HFFc6 (cell line): ENCODE measurements at places on chromosomes 12 and 14.

DNA sequence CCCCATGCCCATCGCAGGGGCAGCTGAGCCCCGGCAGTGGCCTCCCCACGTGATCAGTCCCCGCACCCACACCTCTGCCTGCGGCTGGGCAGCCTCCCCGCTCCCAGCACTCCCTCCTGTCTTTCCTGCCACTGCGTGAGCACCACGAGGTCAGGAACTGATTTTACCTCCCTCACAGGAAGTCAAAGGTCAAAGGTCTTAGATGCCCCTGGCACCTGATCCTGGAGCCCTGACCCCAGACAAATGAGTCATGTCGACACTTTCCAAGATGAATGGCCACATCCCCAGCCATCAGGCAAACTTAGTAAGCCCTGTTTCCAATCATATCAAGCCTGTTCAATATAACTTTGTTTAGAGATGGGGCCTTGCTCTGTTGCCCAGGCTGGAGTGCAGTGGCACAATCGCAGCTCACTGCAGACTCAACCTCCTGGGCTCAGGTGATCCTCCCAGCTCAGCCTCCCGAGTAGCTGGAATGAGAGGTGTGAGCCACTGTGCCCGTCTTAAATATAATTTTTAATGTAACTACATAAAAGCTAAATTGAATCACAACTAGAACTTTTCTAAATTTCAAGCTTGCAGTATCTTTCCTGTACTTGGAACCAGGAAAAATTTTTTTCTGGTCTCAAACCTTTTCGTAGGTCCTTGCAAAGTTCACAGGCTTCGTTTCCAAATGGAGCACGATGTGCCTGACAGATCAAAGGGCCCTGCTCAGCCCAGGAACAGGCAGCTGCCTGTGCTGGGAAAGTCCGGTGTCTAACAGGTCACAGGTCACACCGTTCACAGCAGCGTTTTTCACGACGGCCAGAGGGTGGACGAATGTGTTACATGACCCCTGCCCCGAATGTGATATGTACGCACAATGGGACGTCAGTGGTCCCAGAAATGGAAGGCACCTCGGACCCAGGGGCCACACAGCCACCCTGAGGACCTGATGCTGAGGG, 1.9 kb downstream of the LRCOL1 start:
- DNase-seq: no peak

GRCh38 chr12:87405918-87406317, 623.3 kb downstream of the C12orf50 start:
- DNase-seq: no peak

DNA sequence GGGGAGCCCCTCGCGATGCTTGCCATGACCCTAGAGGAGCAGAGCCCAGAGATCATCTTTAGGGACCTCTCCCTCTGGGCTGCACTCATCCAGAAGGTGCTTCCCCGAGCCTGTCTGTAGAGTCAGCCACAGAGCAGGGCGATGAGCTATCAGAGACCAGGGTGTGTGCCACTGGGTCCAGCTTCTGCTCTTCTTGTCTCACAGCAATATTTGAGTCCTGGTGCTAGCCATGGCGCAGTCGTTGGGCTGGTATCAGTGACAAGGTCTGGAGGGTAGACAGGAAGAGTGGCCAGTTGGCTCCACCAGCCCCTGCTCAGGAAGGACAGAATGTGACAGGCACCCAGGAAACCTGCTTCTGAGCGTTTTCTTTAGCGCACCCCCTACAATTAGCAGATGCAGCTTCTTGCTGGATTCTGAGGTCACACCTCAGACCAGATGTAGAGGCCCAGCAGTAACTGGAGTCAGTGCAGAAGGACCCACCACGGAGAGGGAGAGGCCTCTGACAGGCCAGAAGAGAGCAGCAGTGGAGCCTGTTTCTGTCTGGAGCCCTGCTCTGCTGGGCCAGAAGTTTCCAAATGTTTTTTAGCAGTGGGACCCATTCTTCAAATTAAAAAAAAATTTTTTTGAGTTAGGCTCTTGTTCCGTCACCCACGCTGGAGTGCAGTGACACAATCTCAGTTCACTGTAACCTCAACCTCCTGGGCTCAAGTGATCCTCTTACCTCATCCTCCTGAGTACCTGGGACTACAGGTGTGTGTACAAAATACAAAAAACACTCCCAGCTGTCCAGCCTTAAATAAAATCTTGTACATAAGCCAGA, 23.7 kb downstream of the ANKRD9 start:
- DNase-seq: no peak

- no peak for DNase-seq
These were observed 74.5 kb downstream of the LRRC74A start for GRCh38 chr14:76900682-76901081.

- DNase-seq: no peak
These were observed 1.9 kb upstream of the BAZ2A start for GRCh38 chr12:56631790-56632700.

DNA sequence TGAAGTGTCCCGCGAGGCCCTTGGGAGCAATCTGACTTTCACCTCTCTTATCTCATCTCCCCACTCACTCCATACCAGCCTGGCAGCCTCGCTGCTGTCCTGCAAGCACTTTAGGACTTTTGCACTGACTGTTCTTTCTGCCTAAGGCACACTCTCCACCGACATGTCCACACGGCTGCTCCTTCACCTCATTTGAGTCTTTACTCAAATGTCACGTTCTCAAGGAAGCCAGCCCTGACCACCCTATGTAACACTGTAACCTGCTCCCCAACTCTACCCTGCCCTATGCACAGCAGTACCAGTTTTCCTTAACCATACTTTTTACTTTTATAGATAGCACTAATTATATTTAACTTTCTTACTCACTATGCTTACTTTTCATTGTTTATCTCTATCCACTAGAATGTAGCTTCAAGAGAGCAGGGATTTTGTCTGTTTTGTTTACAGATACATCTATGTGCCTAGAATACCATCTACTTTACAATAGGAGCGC, 32.0 kb downstream of the PRKD1 start:
- DNase-seq: no peak

- DNase-seq: peak; percentile 97
These were observed 141.6 kb downstream of the ITPR2 start for GRCh38 chr12:26691234-26691970.

- DNase-seq: no peak
These were observed 7.1 kb upstream of the ASCL1 start for GRCh38 chr12:102950107-102950949.

- DNase-seq: no peak
These were observed 113.1 kb upstream of the MYL2 start for GRCh38 chr12:111033281-111034082.

GRCh38 chr14:68495101-68496039, 297.5 kb downstream of the ZFP36L1 start:
- no peak for DNase-seq

DNA sequence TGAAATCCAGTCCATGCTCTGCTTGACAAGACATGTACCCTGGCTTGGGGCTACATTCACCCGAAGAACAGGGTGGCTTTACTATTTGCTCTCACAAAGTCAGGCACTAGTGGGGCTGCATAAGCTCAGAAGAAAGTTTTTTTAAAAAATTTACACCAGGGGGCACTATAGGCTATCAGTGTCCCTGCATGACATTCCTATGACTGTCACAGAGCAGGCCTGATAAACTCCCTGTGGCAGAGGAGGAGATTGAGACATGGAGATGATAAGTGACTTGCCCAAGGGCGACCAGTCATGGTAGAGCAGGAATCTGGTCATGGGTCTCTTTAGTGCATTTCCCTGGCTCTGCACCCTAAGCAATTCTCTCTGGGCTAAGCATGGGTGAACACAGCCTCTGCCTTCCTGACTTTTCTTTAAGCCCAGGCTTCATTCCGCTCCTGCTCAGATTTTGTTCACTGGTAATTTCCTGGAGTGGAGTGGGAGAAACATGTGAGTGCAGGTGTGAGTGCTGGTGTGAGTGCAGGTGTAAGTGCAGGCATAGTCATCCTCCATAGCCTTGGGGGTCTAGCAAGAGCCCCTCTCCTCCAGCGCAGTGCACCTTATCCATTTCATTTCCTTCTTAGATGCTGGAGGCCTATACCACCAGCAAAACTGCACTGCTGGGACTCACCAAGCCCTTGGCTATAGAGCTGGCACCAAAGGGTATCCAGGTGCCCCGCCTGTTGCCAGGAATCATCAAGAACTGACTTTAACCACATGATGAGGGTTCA, 91.6 kb downstream of the DHRS2 start:
- peak; percentile 69 for DNase-seq

DNA sequence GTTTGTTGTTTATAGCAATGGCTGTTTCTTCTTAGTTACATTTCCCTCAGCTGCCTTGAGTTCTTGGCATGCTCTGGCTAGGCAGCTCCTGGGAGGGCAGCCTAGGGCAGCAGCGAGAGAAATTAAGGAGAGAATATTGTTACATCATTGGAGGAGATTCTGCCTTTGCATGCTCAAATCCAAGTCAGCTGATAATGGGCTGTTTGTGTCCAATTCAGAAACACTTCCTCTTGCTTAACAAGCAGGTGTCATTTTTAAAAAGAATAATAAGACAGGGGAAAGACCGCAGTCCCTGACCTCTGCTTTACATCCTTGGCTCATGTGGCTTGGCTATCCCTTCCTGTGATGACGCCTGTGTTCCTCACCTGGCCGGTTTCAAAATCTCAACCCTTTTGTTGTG, 76.9 kb downstream of the ESR2 start:
- no peak for DNase-seq

DNA sequence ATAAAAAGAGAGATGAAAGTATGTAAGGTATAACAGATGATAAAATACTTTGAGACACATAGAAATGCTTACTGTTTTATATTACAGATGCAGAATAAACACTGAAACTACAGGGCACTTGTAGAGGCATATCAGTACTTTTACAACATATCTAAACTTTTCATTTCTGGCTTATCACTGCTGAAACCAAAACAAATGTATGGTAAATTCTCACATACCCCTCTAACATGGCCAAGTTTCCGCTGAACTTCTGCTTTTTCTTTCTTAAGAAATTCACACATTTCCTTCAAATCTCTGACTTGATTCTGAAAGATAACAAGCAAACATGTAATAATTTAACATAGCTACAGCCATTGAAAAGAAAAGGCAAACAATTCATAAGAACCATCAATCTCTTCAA, 33.3 kb upstream of the C12orf50 start:
- DNase-seq: no peak

DNA sequence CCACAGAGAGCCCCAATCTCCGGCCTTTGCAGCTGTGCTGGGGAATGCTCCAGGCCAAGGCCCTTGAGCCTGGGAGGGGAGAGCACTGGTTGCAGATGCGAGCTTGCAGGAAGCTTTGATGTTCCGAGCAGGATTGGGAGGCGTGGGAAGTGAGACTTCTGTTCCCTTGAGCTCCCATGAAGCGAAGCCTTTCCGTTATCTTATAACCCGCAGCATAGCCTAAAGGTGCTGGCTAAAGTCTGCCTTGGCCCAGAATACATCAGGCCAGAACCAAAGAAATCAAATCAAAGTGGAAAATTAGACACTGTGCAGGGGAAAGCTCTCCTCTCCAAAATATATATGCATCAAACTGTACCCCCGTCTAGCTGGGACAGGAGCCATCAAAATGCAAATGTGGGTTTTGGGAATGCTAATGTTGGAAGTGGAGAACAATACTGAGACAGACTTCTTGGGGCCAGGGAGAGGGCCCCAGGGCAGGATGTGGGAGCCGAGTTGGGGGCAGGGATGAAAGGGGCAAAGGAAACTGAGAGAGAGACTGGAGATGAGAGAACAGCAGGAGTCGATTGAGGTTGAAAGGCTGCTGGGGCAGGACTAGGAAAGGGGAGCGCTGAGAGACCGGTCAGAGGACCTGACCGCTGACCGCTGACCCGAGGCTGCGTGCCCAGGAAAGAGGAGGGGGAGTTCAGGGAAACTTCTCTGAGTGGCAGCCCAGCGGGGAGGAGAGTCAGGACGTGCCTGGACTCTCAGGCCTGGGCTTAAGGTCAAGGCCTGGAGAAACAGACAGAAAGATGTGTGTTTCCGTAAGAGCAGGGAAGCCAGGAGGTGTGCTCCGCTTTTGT, 152.2 kb upstream of the PARP11 start:
- DNase-seq: no peak

- no peak for DNase-seq
These were observed 308.9 kb upstream of the LRFN5 start for GRCh38 chr14:41297576-41298327.

GRCh38 chr14:76826122-76826521, at the start of gene LRRC74A:
LRRC74A (plus strand) TSS chr14:76826408; CDS start chr14:76826698, 290 bp downstream.
- DNase-seq: no peak

DNA sequence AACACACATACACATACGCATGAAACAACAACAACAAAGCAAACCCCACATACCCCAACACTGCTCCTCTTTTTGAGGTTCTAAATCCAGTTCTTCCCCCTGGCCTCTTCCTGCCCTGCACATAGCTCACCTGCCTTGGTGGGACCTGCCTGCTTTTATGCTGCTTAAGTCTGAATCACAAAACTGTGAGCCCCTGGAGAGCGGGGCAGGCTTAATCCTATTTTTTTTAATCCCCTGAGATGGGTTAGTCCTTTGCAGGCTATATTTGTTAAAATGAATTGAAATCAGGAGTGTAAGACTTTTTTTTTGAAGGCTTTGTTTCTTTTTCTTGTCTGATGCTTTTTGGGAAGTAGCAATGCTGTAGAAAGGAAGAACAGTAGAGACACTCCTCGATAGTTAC, 84.6 kb upstream of the MAX start:
- DNase-seq: no peak

DNA sequence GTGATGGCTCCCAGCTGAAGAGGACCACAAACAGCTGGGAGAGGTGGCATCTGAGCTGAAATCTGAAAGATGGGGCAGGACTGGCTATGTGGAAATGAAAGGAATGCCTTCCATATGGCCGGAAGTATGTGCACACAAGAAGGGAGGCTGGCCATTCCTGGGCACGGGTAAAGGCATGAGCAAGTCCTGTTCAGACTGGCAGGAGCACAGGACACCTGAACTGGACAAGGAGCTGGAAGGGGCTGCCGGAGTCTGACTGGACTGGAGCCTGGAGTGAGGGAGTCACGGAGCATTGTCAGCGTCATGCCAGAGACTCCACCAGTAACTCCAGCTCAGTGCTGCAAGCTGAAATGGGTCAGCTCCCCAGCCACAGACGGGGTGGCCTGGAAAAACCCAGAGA, 11.9 kb upstream of the TC2N start:
- no peak for DNase-seq

DNA sequence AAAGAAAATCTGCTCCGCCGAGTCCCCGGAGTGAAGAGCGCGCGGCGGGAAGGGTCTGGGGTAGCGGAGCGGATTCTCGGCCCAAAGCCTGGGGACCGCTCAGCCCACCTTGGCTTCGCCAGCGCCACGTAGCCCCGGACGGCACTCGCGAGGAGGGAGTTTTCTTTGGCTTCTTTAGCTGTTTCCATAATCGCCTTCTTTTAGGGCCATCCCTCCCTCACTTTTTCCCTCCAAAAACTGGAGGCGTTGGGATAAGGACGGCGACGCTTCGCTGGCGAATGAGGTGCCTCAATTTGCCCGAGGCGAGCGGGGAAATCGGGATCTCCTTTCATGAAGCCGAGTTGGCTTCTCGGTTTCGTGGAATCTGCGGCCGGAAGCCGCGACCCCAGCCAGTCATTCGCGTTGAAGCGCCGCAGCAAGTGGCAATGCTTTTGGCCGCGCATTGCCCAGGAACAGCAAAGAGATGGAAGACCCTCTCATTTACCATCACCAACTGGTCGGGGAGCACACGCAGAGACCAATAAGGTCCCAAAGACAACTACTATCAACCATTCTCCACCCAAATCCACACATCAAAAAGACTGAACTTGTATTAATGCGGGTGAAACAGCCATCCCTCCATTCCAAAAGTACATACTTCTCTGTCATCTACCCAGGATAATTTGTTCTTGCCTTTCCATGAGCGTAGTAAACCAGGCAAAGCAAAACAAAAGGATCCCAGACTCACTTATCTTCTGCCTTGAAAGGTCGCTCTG, 8.4 kb upstream of the SIX1 start:
- DNase-seq: no peak
